AG20443 (cell line): ENCODE measurements at places on chromosomes 12 and 14.

DNA sequence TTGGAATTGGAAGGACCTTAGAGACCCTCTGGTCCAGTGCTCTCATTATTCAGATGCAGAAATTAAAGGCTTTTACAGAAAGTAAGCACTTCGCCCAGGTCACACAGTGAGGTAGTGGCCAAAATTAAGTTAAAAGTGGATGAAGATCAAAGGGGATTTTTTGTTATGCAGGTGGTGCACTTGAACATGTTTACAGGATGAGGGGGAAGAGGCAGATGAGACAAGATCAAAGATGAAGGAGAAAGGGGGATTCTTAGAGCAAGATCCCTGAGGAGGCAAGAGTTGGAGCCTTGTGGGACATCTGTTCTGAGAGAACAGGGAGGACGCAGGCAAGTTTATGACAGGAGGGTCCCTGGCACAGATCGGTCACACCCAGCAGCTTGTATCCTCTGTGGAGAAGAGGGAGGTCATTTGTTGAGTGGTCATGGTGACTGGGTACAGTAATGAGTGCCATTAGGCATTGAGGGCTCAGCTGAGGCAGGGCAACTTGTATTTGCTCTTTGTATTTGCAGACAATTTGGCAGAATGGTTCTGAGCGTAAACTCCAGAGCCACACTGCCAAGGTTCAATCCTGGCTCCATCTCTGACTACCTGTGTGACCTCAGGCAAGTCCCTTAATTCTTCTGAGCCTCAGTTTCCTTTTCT is 84.0 kb downstream of the BORCS5 start:
- DNase-seq = no peak

DNA sequence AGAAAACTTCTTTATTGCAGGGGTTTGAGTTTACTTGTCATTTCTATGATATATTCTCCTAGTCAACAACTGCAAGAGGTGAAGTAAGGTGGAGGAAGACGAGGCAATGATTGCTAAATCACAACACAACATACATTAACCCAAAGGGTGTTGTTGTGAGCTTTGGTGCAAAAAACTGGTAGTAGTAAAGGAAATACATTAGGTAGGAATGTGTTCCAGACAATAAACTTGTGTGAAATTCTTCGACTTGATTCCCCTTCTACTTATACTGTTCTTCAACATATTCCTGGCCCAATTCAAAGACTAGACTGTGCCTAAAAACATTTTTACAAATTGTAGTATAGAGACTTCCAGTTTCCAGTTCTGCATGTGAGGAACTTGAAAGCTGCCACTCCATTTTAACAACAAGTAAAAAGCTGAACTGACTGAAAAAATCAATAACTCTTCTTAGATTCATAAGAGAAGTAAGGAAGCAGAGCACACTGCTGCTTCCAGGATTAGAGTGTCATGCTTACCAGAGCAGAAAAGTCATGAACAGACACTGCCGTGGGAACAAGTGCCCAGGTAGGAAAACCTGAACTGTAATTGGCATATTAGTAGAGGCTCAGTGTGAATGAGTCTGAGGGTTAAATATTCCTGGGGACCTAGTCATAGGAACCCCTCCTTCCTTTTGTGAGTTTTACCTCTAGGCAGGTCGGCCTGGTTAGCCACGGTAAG is 22.2 kb downstream of the COX8C start:
- DNase-seq = no peak

DNA sequence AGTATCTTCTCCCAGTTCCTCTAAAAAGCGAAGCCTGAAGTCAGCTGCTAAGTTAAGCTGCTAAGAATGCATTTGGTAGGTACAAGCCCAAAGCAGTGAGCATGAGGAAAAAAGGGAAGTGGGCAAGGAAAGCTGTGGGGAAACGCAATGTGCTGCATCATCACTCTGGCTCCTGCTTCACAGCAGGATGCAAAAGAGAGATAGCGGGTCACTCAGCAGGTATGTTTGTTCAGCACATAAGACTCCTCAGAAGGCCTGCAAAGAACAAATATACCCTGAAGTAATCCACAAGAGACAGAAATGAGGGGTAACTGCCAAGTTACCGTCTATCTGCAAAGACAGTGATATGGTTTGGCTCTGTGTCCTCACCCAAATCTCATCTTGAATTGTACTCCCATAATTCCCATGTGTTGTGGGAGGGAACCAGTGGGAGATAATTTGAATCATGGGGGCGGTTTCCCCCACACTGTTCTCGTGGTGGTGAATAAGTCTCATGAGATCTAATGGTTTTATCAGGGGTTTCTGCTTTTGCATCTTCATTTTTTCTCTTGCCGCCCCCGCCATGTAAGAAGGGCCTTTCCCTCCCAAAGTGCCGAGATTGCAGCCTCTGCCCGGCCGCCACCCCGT is 127.4 kb upstream of the EGLN3 start:
- no peak for DNase-seq

DNA sequence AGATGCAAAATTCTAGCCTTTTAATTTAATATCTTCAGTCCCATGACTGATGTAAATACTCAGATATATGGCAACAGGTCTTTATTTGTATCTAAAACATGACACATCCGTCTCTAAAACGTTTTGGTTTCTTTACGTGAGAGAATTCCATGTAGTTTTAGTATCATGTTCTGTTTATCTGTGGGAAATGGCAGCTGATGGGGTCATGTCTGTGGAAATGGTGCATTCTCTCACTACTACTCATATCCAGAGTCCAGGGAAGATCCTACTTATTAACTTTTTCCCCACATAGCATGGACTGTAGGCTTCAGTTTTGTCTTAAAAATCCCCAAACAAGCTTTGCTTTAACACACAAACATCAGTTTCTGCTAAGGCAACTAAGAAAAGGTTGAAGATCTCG is 53.8 kb downstream of the SPTLC2 start:
- no peak for DNase-seq

- no peak for DNase-seq
These were observed 21.0 kb downstream of the ALX1 start for GRCh38 chr12:85301051-85301450.

DNA sequence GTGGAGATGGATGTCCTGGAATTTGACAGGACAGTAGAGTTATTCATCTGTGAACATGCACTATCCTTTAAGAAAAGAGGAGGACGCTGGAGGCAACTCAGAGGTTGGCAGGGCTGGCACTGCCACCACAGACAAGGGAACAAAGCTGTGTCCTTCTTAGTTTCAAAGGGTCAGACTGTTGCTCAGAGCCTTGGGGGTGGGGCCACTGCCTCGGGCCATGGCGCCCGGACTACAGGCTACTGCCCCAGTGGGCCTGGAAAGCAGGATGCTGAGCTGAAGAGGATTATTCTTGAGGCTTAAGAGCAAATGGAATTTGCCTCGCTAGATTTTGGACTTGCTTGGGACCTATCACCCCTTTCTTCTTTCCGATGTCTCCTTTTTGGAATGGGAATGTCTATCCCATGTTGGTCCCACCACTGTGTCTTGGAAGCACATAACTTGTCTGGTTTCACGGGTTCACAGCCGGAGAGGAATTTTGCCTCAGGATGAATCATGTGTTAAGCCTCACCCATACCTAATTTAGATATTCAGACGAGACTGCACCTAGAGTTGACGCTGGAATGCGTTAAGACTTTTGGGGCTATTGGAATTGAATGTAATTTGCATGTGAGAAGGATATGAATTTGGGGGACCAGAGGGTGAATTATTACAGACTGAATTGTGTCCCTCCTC is 114.8 kb upstream of the RFLNA start:
- no peak for DNase-seq

GRCh38 chr14:69755296-69755695 is 11.6 kb upstream of the SRSF5 start:
- DNase-seq = no peak

DNA sequence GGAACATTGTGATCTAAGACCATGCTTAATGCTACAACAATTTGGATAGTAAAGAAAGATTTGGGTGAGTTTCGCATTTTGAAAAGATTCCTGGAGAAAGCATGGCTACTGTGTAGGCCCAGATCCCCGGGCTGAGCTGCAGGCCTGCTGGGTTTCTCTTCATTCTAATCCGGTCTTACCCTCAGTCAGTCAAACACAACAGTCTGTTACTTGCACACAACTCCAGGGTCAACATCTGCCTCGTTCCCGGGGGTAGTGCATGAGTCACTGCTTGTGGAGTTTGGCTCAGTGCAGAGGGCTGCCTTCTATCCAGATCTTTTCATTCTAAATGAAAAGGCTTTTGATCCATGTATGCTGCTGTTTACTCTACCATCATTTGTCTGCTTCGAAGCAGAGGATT is 60.4 kb upstream of the SEL1L start:
- no peak for DNase-seq

- DNase-seq = no peak
These were observed 99.6 kb downstream of the CAPZA3 start for GRCh38 chr12:18837505-18837904.

DNA sequence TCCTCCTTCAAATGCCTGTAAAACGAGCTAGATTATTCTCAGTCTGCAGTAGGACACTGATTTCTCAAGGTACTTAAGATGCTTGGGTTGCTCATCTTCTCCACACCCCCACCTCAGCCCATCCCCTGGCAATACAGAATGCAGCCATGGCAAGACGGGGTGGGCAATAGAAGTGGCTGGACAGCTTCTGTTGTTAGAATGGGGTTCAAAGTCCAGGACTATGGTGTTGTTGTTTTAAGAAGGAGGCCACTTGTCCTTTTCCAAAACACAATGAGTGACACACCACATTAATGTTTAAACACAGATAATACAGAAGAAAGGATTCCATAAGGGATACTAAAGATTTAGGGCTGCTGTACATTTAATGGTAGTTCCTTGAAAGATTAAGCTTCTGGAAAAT is 188.9 kb upstream of the BCL2L14 start:
- no peak for DNase-seq

GRCh38 chr12:55728186-55728938 is 447 bp downstream of the CD63 start:
- peak; percentile 66 for DNase-seq

DNA sequence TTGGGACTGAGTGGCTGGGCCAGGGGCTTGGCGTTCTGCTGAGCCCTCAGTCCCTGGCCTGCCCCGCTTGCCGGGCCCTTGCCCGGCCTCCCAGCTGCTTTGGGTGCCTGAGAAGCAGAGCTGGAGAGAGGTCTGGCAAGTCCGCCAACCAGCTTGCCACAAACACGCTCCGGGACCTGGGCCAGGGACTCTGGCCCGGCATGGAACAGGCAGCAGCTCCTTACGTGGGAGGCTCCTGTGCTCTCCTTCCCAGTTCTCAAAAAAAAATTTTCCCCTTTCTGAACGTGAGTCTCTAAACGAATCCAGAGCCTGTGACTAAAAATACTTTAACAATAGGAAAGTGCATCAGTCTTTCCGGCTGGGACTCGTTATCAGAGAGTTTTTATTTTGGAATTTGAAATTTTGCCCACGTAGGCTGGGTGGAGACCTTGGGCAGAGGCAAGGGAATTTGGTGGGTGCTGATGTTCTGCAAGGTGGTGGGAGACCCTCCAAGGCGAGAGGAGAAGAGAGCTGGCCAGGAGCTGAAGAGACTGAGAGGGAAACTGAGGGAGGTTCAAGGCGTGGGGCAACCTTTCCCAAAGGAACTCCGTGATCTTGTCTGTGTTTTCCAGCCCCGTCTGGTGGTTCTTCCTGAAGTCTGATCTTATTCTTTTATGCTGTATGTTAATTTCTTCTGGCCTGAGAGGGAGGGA is 6.8 kb upstream of the NR4A1 start:
- peak; percentile 88 for DNase-seq
